Activated naive CD4-positive, alpha-beta T cell treated with anti-CD3 and anti-CD28 coated beads for 36 hours (primary cell): ENCODE measurements at places on chromosomes 1 and 21.

DNA sequence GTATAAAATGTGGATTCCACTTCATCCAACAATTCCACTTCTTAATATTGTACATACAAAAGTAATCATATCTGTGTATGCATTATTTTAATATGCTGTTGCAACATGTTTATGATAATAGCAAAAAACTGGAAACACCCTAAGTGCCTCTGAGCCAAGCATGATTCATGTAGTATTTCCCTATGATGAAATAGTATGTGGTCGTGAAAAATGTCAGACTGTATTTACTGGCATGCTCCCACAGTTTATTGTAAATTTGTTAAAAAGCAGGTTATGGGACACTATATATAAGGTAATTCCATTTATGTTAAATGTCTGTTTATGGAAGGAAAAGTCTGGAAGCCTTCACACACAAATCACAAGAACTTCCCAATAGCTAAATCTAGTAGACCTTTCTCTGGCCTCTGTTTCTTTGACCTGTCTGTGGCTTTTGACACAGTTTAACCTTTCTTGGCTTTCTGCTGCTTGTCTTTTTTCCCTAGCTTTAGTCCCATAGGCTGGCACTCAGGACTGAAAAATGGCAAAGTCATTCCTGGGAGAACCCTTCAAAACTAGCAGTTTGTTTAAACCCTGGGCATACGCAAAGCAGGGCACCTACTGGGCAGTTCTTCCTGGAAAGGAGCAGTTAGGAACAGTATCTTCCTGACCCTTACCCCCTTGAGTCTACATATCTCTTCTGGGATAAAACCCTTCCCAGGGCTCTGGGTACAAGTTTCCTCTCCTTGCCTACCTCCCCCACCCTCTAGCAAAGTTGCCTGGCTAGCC lies 65.4 kb upstream of the ARTN start:
- H3K36me3 ChIP-seq: peaks cover 1% of the 10 kb centered on the region
- no peak overlapping the region for H3K4me3 ChIP-seq
- DNase-seq: no peak
- H3K4me1 ChIP-seq: peaks cover 37% of the 10 kb centered on the region

- no peak for DNase-seq
- peaks cover 32% of the 10 kb centered on the region for H3K4me1 ChIP-seq
- H3K4me3 ChIP-seq: no peak overlapping the region
- no peaks in the 10 kb centered on the region for H3K27me3 ChIP-seq
- no peak overlapping the region for H3K27ac ChIP-seq
Measured at GRCh38 chr21:39345440-39345839, 3.4 kb downstream of the HMGN1 start.

GRCh38 chr1:2604156-2604843 lies 17.7 kb downstream of the PRXL2B start:
- H3K27me3 ChIP-seq: no peaks in the 10 kb centered on the region
- H3K27ac ChIP-seq: no peak overlapping the region
- H3K4me1 ChIP-seq: no peaks in the 10 kb centered on the region
- no peak overlapping the region for H3K4me3 ChIP-seq
- no peaks in the 10 kb centered on the region for H3K36me3 ChIP-seq

GRCh38 chr21:28579986-28580550 lies 412.6 kb downstream of the LTN1 start:
- H3K4me3 ChIP-seq: no peak overlapping the region
- no peaks in the 10 kb centered on the region for H3K27me3 ChIP-seq
- H3K27ac ChIP-seq: no peak overlapping the region
- peaks cover 10% of the 10 kb centered on the region for H3K36me3 ChIP-seq
- no peak for DNase-seq

- H3K27ac ChIP-seq: no peak overlapping the region
- no peaks in the 10 kb centered on the region for H3K36me3 ChIP-seq
- H3K4me3 ChIP-seq: no peak overlapping the region
Measured at GRCh38 chr21:44418876-44419230, 36.5 kb upstream of the LRRC3 start.
